Stimulated activated CD4-positive, alpha-beta T cell treated with anti-CD3 and anti-CD28 coated beads, Interleukin-15, amount 100 ng/mL, for 1 hour (primary cell): ENCODE measurements at places on chromosomes 3 and 15.

DNA sequence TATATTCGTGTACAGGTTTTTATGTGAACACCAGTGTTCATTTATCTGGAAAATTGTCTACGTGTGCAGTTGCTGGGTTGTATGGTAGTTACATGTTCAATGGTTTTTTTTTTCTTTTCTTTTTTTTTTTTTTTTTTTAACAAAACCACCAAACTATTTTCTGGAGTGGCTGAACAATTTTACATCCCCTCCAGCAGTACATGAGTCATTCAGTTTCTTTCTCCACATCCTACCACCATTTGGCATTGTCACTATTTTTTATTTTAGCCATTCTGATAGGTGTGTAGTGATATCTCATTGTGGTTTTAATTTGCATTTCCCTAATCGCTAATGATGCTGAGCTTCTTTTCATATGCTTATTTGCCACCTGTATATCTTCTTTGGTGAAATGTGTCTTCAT is 256.3 kb upstream of the EOMES start:
- no peak for DNase-seq

DNA sequence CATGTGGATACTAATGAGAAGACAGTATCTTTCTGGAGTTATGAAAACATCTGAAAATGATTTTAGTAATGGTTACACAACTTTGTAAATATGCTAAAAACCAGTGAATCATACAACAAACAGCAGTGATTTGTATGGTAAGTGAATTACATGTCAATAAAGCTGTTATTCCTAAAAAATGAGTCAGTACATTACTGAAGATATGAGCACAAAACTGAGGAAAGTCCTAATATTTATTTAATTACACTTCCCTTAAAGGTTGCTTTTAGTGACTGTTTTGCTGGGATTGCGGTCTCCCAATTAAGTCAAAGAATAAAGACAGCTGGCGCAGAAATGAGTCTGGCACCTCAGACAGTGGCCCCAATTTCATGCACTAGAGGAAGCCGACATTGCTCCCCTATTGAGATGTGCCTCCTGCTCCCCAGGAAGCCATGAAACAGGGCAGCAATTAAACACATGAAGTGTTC is 50.9 kb upstream of the FSIP1 start:
- DNase-seq: no peak

DNA sequence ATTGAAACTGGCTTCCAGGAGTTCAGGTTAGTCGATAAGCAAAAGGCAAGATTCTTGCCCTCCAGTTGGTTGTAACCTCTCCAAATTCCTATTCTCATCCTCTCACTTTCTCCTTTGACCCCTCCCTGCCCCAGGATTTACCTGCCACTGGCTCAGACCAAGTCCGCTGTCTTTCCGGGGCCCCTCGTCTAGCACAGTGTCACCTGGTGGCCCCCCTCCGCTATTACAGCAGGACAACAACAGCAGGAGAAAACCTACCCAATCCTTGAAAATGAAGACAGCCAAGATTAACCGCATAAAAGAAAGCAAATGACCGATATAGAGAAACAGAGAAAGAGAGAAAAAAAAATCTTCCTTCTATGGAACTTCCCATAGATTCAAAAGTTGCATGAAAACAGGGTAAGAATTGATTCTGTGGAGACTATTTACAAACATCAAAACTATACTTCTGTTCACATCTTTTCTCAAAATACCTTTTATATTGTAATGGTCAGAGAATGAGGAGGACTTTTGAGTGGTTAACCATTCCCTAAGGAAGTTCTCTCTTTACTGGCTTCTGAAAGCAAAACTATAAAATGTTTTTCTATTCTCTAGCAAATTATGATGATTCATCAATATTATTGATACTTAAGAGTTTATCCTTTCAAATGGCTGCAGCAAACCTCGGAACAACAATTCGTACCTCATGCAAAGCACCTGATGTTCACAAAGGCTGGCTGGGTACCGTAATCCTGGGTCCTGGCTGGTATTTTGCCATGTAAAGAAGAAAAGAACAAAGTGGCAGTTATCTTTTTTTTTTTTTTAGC is 10.0 kb upstream of the ST8SIA2 start:
- DNase-seq: no peak

DNA sequence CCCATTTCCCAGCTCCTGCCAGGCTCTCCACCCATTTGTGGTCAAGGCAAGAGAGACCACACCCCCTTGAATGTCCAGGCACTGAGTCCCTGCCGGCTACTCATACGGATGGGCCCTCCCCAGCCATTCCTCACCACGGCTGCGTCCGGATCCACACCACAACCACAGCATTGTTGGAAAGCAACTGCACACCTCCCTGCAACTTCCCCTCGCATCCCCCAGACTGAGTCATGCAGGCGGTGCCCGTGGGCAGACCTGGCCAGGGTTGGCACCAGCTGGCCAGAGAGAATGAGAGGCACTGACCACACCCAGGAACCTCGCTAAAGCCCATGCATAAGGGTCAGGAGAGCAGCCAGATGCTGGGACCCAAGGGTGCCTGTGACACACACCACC is 30.5 kb downstream of the LOXL1 start:
- no peak for DNase-seq

GRCh38 chr3:52682016-52682415 is 3.7 kb downstream of the PBRM1 start:
- DNase-seq: no peak

DNA sequence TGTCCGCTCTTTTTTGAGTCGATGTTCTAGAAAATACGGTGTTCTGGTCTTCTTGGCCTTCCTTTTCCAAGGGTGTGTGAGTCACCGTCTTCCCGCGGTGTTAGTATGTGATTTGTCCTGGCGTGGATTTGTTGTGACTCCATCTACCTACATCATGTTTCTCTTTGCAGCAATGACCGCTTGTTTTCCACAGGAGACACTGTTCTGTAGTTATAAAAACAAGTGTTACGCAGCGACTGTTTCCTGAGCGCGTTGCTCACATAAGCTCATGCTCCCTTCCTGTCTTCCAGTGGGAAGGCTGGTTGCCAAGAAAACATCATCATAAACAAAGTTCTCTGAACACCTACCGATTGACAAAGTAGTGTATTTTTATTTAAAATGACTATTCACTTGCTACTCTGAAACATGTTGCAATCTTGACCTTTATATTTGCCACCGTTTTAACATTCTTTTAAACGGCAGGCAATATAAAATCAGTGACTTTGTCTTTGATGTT is 19.0 kb downstream of the USP13 start:
- no peak for DNase-seq

DNA sequence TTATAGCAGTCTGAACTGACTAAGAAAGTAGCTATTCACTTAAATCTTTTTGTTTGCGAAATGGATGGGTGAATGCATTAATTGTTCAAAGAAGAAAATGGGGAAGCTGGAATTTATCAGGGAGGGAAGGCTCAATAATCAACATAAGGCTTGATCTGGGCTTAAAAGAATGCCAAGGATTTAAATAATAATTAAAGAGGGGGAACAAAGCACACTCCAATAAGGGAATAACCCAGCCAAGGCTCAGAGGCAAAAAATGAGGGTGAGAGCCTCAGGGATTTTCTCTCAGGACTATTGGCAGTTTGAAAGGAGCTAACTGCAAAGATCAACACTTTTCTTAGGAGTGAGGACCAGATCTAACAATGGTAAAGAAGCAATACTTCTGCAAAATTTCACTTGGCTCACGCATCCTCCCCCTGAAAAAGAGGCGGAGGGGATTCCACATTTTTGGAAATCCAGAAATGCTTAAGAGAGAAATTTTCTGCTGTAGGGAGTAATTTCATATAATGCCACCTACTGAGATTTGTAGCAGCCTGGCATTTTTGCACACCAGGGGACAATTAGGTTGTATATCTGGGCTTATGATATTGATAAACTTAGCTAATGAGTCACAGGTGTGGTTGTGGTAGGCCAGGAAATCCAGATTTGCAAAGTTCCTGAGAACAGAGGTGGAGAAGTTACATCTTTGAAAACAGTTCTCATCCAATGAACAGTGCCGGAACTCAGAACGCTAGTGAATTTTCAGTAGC is 405.1 kb downstream of the TUSC7 start:
- no peak for DNase-seq

GRCh38 chr3:14152233-14152962 is 26.0 kb downstream of the XPC start:
- DNase-seq: no peak

- DNase-seq: no peak
Observed at GRCh38 chr15:37097144-37097919, 3.0 kb downstream of the MEIS2 start.

DNA sequence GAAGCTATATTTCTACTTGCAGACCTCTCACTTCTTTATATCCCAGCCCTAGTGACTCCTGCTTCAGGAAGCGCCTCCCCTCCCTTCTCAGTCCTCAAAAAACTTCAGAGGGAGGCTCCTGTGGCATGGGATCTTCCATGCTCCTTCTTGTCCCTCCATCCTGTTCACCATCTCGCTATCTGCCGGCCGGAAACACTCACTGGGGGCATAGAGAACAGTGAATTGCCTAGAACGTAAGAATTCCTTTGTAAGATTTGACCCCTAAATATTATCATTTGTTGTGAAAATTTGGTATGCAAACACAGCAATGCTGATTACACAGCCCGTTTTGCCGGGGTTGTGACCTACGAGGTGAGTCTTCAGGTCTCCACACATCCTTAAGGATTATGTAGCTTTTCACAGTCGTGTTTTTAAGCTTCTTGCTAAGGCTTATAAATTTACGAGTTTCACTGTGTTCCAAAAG is 218.7 kb upstream of the ATP10A start:
- no peak for DNase-seq

- no peak for DNase-seq
Observed at GRCh38 chr15:99247062-99247461, 2.3 kb downstream of the TTC23 start.

DNA sequence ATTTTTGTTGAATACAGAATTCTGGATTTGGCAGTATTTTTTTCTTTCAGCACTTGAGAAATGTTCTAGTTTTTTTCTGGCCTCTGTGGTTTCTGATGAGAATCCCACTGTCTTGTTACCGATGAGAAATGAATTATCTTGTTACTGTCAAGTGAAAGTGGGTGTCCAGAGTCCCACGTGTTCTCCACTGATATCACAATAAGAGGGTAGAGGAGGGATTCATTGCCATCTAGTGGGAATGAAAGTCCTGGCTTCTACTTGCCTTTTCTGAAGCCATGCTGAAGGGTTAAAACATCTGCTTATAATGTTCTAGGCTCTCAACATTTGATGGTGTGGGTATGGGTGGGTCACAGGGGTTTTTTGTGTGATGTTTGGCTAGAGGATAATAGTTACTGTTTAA is 66.1 kb downstream of the SEC22A start:
- no peak for DNase-seq

DNA sequence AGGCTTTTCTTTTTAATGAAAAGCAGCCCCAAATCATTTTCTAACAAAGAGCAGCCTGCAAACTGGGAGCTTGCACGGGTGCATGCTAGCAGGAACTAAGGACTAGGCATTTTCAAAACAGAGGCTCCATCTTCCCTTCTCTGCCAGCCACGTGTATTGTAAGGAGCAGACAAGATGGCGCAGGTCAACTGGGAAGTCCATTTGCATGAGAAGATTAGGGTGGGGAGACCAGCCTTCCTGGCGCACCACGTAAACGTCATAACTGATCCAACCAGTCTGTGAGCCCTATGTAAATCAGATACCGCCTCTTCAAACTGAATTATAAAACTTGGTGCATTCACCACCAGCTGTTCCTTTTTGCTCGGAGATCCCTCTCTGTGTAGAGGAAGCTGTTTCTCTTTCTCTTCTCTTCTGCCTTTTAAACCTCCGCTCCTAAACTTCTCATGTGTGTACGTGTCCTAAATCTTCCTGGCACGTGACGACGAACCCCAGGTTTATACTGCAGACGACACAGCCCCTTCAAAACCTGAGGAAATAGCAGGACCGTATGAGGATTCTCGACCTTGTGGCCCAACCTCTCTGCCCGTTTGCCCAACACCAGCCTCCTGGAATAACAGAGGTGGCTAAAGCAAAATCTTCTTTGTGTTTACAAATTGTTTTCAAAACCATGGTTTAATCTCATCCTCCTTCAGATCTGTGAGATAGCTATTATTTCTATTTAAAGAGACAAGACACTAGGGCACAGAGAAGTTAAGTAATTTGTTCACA is 26.4 kb upstream of the SLC30A4 start:
- DNase-seq: no peak

DNA sequence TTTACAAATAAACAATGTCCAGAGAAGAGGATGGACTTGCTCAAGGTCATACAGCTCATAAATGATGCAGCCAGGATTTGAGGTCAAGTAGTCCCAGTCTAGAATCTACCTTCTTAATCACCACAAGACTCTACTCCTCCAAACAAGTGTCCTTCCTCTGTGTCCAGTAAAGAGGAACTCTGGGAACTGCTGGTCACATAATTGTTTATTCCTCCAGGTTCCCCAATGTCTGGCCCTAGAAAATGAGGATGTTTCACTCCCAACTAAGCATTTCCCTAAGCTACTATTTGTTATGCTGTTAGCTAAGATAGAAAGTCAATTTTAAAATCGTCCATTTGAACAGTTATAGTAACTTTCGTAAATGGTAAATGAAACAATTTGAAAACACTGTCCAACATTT is 192.4 kb downstream of the FHIT start:
- no peak for DNase-seq

DNA sequence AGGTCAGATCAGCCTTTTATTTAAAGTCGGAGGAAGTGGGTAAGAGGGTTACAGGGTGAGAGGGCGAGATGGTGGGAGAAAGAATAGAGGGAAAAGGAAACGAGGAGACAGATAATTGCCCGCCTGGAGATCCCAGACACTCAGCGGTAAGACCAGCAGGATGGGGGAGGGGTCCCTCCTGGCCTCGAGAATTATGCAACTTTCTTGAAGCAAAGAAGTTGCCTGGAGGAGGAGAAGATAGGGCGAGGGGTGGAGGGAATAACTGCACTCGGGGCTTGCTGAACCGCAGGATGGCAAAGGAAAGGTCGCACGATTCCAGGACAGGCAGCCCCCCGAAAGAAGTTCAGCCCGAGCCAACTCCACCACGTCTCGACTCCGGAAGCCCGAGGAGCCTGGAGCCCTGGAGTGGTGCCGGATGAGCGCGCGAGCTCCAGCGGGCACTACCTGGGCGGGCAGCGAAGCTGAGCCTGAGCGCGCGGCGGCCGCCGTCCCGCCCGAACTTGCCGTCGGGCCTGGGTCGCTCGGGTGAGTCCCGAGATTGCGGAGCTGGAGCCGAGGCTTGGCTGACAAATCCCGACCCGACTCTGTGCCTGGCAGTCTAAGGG is 402 bp downstream of the WWTR1 start:
- DNase-seq: no peak

DNA sequence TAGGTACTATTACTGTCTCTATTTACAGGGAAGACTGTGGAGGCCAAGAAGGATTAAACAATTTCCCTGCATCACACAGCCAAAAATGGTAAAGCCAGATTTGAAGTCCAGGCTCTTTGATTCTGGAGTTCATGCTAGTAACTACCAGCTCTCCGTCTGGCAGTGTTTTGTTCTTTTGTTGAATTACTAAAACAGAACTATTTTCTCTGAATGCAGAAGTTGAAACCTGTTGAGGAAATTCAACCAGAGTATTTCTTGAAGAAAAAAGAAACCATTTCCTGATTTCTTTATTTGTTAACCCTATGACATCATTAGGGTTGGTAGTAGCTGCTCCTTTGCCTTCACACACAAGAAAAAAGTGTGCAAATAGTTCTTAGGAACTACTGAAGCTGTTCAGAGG is 34.3 kb downstream of the CRTC3 start:
- DNase-seq: no peak

GRCh38 chr15:62296756-62297507 is 131.8 kb upstream of the C2CD4B start:
- no peak for DNase-seq
